GM23248 (cell line): ENCODE measurements at places on chromosomes 6 and 20.

DNA sequence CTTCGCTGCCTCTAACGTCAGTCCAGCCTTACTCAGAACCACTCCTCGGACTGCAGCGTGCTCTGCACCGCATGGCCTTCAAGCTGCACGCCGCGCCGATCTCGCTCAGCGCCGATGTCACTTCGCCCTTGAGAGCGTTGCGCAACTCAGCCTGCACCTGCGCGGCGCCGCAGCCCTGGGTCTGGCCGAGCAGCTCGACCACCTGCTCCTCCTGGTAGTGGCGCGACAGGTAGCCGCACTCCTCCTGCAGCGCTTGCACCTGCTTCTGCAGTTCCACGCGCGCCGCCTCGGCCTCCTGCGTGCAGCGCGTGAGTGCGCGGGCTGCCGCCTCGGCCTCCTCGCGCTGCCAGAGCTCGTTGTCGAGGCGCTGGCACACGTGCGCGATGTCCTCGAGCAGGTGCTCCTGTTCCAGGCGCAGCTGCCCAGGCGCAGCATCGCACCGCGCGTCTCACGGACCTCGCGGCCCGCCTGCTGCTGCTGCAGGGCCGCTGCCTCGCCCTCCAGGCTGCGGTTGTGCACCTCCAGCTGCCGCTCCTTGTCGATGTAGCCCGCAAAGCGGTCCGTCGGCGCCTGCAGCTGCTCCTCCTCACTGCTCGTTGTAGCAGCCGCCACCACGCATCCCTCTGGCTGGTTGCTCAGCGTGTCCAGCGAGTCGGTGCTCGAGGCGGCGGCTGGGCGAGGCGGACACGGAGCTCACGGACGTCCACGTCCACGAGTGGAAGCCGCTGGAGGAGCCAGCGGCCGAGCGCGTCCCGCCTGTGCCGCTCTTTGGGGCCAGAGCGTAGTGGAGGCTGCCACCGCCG, 380.6 kb upstream of the CHD6 start:
- no peaks in the 10 kb centered on the region for H3K36me3 ChIP-seq
- H3K4me1 ChIP-seq, result no peaks in the 10 kb centered on the region
- H3K27ac ChIP-seq, result no peak overlapping the region
- H3K4me3 ChIP-seq, result no peak overlapping the region
- DNase-seq, result no peak
- H3K27me3 ChIP-seq, result no peaks in the 10 kb centered on the region

DNA sequence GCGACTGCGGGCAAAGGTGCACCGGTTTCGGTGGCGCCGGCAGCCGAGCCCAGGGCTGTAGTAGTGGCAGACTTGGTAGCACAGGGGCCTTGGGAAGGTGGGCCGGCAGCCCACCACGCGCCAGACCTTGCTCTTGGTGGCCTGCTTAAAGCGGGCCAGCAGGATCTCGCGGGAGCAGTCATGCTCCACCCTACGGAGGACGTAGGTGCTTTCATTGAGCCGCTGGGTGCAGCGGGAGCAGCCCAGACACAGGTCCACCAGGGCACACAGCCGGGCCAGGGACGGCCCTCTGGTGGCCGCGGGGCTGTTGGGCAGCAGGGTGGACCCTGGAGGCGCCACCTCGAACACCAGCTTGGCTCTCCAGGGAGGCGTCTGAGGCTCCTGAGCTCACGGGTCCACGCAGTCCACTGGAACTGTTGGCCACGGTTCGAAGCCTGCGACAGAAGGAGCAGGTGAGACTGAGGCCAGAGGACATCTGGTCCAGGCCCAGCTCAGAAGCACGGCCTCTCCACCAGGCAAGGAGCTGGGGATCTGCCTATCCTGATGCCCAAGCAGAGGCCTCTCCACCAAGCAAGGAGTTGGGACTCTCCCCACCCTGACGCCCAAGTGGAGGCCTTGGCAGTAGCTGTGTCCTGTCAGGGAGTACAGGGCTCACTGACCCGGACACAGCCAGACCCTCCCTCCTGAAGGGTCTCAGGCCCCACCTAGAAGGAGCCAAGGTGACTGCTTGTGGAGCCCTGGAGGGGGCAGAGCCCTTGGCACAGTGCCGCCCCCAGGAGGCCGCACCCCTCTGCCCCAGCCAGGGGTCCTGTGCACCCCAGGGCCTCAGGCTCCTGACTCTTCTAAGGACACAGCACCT, 1.0 kb downstream of the HELZ2 start:
- H3K27me3 ChIP-seq, result no peaks in the 10 kb centered on the region
- H3K4me3 ChIP-seq, result peak overlapping the region; percentile 90
- no peaks in the 10 kb centered on the region for H3K36me3 ChIP-seq
- H3K4me1 ChIP-seq, result 0 out of 2 replicates have a peak, but pooled peaks cover 10% of the 10 kb centered on the region

DNA sequence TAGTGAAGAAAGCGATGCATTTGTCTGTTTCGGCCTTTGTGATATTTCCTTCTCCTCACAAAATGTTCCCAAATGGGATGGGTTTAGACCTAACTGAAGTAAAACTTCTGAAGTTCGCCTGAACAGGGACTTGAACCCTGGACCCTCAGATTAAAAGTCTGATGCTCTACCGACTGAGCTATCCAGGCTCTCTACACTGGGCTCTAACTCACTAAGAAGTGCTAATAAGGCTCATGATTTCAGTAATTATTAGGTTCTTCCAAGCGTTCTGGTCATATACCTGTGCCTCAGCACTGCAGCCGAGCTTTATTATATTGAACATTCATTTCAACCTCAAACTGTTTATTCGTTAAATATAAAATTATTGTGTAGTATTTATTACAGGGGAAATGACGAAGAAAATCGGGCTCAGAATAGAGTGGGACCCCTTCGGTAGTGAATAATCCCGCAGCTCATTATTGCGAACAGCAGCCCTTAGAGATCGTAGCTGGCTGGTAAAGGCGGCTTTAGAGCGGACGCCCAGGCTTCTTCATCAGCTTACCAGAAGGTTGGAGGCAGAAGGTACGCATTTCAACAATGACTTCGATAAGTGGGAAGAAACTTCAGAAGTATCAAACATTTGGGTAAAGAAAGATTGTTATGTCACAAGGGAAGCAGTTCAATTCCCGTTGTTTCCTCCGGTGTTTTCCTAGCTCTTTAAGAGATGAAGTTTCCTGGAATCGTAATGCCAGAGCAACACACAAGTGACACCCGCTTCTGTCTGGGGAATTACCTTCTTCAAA, 119.0 kb upstream of the ZNF184 start:
- peak overlapping the region; percentile 41 for H3K4me3 ChIP-seq
- H3K27me3 ChIP-seq, result no peaks in the 10 kb centered on the region
- no peaks in the 10 kb centered on the region for H3K36me3 ChIP-seq
- no peaks in the 10 kb centered on the region for H3K4me1 ChIP-seq
- no peak overlapping the region for H3K27ac ChIP-seq

GRCh38 chr6:101454106-101454676, 60.7 kb downstream of the GRIK2 start:
- no peak overlapping the region for H3K27ac ChIP-seq
- H3K4me1 ChIP-seq, result no peaks in the 10 kb centered on the region
- H3K4me3 ChIP-seq, result no peak overlapping the region
- no peaks in the 10 kb centered on the region for H3K36me3 ChIP-seq

DNA sequence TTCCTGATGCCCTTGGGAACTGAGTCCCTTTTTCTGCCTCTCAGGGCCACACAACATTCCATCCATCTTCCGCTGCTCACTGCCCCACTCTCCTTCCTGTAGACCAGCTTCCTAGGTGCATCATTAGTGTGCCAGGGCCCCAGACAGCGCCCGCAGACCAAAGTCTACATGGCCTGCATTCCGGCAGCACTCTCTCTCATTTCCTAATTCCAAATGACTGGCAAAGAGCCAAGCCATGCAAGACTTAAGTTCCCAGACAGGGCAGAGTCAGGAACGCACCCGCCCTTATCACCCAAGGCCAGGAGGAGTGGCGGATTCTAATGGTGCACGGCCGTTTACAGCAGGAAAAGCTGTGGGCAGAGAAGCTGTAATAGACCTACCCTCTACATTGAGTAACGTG, 159.8 kb upstream of the ARID1B start:
- H3K27ac ChIP-seq, result no peak overlapping the region
- H3K4me1 ChIP-seq, result no peaks in the 10 kb centered on the region
- no peaks in the 10 kb centered on the region for H3K36me3 ChIP-seq
- no peak for DNase-seq
- no peaks in the 10 kb centered on the region for H3K27me3 ChIP-seq

DNA sequence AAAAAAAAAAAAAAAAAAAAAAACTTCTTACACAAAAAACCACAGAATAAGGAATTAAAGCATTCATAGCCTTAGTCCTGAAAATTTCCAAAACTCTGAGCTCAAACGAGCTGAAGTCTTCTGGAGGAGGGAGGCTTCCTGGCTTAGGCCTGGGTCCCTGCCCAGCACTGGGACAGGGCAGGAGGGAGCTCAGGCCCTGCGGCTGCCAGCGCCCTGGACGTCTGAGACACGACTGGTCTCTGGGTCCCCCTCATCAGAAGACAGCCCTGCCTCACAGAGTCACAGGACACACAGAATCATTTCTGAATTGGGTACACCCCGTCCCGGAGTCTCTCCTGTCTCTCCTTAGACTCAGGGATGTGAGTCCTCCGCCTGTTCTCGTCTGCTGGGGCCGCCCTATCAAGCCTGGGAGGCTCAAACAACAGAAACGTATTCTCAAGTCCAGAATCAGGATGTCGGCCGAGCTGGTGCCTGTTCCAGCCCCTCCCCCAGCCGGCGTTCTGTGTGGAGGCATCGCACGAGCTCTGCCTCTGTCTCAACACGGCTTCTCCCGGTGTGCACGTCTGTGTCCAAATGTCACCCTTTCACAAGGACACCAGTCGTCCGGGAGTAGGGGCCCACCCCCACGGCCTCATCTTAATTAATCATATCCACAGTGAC, 39.4 kb downstream of the ZBTB46 start:
- peak; percentile 20 for DNase-seq
- H3K4me3 ChIP-seq, result no peak overlapping the region
- H3K27me3 ChIP-seq, result no peaks in the 10 kb centered on the region

DNA sequence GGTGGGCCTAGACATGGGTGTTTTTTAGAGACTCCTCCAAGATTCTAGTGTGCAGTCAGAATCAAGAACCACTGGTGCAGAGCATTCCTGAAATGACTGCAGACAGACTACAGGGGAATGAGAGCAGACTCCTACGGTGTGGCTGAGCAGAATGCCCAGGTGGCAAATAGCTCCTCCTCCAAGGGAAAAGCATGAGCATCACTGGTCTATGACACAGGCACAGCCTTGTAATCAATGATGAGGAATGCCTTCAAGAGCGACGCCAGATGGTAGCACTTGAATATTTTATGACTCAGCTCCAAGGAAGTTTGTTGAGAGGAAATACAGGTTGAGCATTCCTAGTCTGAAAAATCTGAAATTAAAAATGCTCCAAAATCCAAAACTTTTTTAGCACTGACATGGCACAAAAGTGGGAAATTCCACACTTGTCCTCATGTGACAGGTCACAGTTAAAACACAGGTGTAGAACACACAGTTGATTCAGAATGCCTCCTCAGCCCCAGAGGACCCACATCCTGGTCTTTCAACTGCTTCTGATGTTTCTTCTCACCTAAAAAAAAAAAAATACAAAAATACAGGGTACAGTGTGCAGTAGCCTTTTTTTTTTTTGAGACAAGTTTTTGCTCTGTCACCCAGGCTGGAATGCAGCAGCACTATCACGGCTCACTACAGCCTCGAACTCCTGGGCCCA, 10.6 kb upstream of the FAM8A1 start:
- H3K36me3 ChIP-seq, result no peaks in the 10 kb centered on the region
- H3K4me1 ChIP-seq, result peaks cover 7% of the 10 kb centered on the region; the same call in 1 of the 2 replicates
- peak; percentile 96 for DNase-seq
- H3K27me3 ChIP-seq, result no peaks in the 10 kb centered on the region

- no peaks in the 10 kb centered on the region for H3K36me3 ChIP-seq
- peaks cover 4% of the 10 kb centered on the region; the same call in 1 of the 2 replicates for H3K27me3 ChIP-seq
- H3K4me3 ChIP-seq, result no peak overlapping the region
- H3K4me1 ChIP-seq, result no peaks in the 10 kb centered on the region
- H3K27ac ChIP-seq, result no peak overlapping the region
- DNase-seq, result no peak
Observed at GRCh38 chr20:3077618-3078134, 6.3 kb downstream of the OXT start.

DNA sequence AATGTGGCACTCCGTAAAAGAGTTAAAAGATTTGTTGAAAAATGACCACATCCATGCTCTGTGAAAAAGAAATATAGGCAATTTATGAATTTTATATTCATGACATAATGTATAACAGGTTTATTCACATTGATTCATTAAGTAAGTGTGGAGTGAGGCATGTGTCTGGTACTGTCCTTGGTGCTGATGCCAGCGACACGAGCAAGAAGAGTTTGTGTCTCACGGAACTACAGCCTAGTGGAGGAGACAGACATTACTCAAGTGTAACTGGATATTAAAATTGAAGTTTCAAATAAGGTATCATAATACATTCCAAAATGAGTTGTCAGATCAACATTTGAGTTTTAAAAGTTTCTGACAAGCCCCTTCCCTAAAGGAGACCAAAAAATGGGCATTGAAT, 158.2 kb upstream of the PRND start:
- H3K4me1 ChIP-seq, result no peaks in the 10 kb centered on the region
- no peak overlapping the region for H3K4me3 ChIP-seq
- 0 out of 2 replicates have a peak, but pooled peaks cover 6% of the 10 kb centered on the region for H3K27me3 ChIP-seq
- no peaks in the 10 kb centered on the region for H3K36me3 ChIP-seq
- peak; percentile 85 for DNase-seq

- no peaks in the 10 kb centered on the region for H3K36me3 ChIP-seq
- H3K4me3 ChIP-seq, result no peak overlapping the region
- H3K27ac ChIP-seq, result no peak overlapping the region
- peaks cover 13% of the 10 kb centered on the region for H3K4me1 ChIP-seq
- peak; percentile 62 for DNase-seq
- H3K27me3 ChIP-seq, result no peaks in the 10 kb centered on the region
Observed at GRCh38 chr6:155201461-155202226, 62.2 kb upstream of the CLDN20 start.

DNA sequence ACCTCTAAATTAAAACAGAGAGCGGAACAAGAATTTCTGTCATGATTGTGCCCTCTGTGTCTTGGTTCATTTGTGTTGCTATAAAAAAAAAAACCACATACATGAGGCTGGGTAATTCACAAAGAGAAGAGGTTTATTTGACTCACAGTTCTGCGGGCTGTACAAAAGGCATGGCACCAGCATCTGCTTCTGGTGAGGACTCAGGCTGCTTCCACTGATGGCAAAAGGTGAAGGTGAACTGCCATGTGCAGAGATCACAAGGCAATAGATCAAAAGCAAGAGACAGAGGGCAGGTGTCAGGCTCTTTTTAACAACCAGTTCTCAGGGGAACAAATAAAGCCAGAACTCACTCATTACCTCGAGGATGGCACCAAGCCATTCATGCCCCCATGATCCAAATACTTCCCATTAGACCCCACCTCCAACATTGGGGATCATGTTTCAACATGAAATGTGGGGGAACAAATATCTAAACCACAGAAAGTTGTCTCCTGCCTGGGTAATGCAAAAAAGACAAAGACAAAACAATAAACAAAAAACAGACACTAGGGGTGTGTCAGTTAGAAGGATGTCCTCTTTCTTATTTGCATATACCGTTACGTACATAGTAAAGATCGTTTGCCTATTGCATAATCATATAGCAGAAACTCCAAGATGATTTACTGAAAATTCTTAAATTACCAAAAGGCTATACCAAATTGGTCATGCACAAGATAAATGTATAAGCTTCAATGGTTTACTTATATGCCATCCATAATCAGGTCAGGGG, 17.0 kb downstream of the SERPINB9 start:
- H3K36me3 ChIP-seq, result no peaks in the 10 kb centered on the region
- no peaks in the 10 kb centered on the region for H3K4me1 ChIP-seq
- DNase-seq, result no peak
- no peak overlapping the region for H3K27ac ChIP-seq
- no peak overlapping the region for H3K4me3 ChIP-seq
